Ovary (tissue), 10 donors: ENCODE measurements at places on chromosomes 7 and 10. TPM values are rescaled to one million over a fixed set of nuclear protein-coding genes. Genes with fewer than 3 reads are reported as not detected.

DNA sequence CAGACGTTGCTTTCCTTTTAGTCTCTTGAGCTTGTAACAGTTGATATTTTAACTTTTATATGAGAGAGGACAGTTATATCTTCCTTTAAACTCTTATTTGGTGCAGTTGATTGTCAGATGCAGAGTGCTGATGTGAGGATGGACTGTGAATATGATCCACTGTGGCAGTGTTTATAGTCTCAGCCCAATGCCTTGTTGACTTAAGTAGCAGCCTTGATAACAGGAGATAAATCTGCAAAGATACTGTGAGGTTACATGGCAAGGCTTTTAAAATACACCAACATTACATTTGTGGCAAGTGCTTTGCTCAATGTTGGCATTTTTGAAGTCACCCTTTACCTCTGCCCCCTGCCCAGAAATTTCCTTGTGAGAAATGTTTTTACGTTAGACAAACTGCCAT, 206.7 kb downstream of the AUTS2 start:
- no peak for DNase-seq

DNA sequence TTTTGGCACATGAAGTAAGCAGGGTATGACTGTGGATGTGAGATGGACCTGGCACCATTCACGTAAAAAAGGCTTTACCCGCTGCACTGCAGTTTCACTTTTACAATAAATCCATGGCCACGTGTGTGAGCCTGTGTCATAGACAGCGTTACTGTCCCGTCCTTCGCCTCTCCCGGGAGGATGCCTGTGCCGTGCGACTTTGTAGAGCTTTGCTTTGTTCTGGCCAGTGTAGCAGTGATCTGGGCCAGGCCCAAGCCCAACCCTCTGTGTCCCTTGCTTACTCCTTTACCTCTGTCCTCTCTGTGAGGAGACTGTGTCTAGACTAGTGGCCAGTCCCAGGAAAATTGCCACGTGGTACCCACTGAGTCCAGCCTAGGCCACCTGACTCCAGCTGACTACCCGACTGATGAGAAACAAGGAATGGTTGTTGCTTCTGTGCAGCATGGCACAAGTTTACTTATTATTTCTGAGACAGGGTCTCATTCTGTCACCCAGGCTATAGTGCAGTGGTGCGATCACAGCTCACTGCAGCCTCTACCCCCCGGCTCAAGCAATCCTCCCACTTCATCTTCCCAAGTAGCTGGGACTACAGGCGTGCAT, 48.1 kb downstream of the JAKMIP3 start:
- DNase-seq, result peak; percentile 1

DNA sequence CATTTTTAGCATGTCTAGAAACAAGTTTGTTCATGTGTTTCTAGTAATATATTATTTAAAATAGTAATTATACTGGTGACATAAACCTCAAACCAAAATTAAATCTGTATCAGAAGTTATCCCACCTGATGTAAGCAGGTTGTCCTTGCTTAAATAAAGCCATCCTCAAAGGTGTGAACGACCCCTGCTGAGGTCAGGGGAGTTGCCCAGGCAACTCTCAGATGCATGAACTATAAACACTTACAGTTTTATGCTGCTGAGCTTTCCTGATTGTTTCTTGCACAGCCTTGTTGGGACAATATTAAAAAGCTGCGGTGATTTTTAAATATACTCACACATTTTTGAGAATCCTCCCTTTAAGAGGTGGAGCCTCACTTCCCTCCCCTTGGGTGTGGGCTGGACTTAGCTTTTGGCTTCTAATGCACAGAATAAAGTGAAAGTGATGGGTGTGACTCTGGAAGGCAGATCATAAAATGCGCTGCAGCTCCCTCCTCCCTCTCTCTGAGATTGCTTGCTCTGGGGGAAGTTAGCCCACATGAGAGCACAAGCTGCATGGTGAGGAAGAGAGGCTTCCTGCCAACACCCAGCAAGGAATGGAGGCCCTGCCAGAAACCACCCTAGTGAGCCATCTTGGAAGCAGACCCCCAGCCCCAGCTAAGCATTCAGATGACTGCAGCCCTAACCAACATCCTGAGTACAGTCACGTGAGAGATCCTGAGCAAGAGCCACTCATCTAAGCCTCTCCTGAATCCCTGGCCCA, 152.7 kb downstream of the SKIDA1 start:
- peak; percentile 63 for DNase-seq

- no peak for DNase-seq
These were observed 232.6 kb upstream of the FERD3L start for GRCh38 chr7:19377611-19378344.

GRCh38 chr10:13704964-13705363, 118.2 kb downstream of the PRPF18 start:
- no peak for DNase-seq

CCDC136 gene
- 5.9 TPM for total RNA-seq
